ENCODE measurements at places on chromosomes 1 and 21. TPM values are rescaled to one million over a fixed set of nuclear protein-coding genes. Genes with fewer than 3 reads are reported as not detected.

Gene HIPK1
- 62.9 TPM for total RNA-seq

Gene MYCL
- 15.7 TPM for total RNA-seq

Gene FAM110D
- total RNA-seq: 1.5 TPM

Gene OLIG1
- 0.41 TPM for total RNA-seq

Gene GRIK1
- total RNA-seq: 0.31 TPM

Gene OR2T29
- total RNA-seq: not detected

Gene AMY1C
- 0.21 TPM for total RNA-seq

Gene TP53BP2
- 38.9 TPM for total RNA-seq

Gene BNIPL
- total RNA-seq: 43.3 TPM

Gene SLC2A5
- 15.9 TPM for total RNA-seq

Gene ATG4C
- 19.9 TPM for total RNA-seq

Gene CCDC27
- not detected for total RNA-seq

Gene JAM2
- 42.5 TPM for total RNA-seq

Gene TRMT13
- 32.6 TPM for total RNA-seq

Gene SPRR5
- total RNA-seq: not detected

Gene SLC9C2
- total RNA-seq: not detected

Gene PTPN7
- 1.5 TPM for total RNA-seq

Gene C1orf105
- 24.4 TPM for total RNA-seq

Gene ACTN2
- 1,156 TPM for total RNA-seq

Gene VASH2
- 17.3 TPM for total RNA-seq

Gene SLC44A3
- 3.3 TPM for total RNA-seq

Gene DNALI1
- 1.6 TPM for total RNA-seq

Gene NBPF10
- total RNA-seq: 2.9 TPM

Gene IKBKE
- 12.2 TPM for total RNA-seq

Data from tongue (tissue), 3 donors.